ENCODE measurements at places on chromosomes 2 and 18. TPM values are rescaled to one million over a fixed set of nuclear protein-coding genes. Genes with fewer than 3 reads are reported as not detected.

DNA sequence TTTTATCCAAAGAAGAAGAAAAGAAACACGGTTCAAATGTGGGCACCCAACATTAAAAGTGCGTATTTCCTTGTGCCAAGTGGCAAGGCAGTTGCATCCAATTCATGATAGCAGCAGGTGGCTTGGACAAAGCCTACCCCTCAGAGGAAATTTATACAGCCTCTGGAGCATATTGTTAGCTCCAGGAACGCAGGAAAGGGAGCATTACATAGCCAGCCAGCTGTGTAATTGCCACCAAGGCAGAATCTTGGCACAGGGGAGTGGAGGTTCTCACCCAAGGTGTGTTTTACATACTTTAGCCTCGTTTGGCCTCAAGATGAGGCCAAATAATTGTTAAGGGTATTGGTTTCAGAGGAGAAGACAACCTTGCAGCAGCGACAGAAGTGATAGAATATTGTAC is 526.9 kb downstream of the TMEM182 start:
- no peak for DNase-seq

DNA sequence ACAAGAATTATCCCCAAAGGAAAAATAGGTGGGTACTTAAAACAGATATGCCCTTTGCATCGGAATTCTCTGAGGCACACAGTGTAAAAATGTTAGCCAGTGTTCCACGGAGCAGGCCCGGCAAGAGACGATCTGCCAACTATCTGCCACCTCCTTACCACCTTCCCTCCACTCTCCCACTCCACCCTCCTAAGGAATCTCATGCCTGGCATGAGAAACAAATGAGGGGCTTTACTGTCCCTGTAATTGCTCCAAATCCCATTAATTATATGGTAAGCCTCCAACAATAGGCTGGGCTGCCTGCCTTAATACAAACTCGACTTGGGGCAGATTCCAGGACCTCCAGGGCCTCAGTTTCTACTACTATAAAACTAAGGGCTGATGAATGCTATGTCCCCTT is 102.3 kb downstream of the ZBTB7C start:
- no peak for DNase-seq

- DNase-seq, result no peak
These were observed 36.0 kb downstream of the LBH start for GRCh38 chr2:30267161-30267975.

AOX1 gene
- total RNA-seq, result 47.9 TPM

CHST9 gene
- total RNA-seq, result not detected
